ENCODE measurements at places on chromosomes 3 and 15. TPM values are rescaled to one million over a fixed set of nuclear protein-coding genes. Genes with fewer than 3 reads are reported as not detected.

The GOLGA8O gene
- total RNA-seq: 3.3 TPM

GRCh38 chr3:198113206-198114053 is 153.4 kb downstream of the LMLN start:
- no peak for DNase-seq

The GAP43 gene
- total RNA-seq: not detected

GRCh38 chr3:178676942-178677790 is 140.9 kb downstream of the KCNMB2 start:
- DNase-seq: no peak

- no peak for DNase-seq
These were observed 1.3 kb upstream of the MESD start for GRCh38 chr15:80990955-80991354.

DNA sequence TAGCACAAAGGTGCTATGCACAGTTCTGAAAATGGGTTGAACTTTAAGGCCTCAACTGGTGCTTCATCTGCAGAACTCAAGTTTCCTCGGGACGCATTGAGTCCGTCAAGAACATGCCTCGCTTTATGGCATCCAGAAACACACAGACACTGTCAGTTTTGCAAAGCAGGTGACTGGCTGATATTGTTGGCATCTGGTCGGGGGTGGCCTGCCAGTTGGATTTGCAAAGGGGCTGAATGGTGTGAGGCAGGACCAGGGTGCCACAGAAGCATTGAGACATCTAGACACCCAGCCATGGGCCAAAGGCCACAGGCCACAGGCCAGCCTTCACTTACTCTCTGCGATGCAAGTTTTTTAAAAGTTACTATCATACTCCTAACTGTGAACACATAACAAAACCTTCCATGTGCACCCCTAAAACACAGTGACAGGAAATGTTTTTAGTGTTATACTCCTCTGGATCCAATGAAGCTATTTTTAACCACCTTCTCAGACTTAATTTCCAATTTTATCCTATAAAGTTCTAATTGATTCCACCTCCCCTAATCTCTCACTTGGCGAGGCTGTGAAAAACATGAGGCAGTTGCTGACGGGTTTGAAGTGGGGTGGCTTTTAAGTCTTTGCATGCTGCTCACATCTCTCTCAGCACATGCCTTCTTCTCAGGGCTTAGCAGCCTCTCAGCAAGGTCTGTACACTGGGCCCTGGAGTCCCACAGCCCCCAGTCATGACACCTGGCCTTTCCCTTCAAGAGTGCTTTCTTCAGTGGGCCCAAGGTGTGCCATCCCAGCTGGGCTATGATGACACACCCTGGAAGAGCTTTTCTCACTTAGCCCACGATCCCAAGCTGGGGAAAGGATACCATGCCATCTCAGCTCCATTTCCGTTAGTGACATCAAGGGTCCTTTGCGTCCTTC is 38.5 kb upstream of the DUSP7 start:
- no peak for DNase-seq

The ZNF445 gene
- 18.7 TPM for total RNA-seq

DNA sequence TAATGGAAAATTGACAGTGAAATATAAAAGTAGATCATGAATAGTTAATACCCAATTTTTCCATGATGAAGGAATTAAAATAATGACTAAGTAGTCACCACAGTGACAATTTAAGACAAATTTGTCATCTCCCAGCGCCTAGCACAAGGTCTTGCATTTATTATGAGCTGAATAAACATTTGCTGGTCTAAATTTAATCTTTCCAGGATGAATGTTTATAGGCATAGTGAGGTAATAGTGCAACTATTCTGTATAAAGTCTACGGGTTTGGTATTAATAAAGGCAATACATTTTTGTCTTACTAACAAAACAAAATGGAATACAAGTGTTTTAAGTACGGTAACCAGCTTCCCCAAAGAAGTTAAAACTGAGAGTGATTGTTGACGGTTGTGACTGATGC is 209.3 kb downstream of the CD47 start:
- DNase-seq: no peak

- DNase-seq: no peak
These were observed 10.7 kb downstream of the ITGB5 start for GRCh38 chr3:124876401-124876878.

The PSMD6 gene
- total RNA-seq: 137 TPM

- no peak for DNase-seq
These were observed 625.6 kb upstream of the SGO1 start for GRCh38 chr3:20811631-20812030.

DNA sequence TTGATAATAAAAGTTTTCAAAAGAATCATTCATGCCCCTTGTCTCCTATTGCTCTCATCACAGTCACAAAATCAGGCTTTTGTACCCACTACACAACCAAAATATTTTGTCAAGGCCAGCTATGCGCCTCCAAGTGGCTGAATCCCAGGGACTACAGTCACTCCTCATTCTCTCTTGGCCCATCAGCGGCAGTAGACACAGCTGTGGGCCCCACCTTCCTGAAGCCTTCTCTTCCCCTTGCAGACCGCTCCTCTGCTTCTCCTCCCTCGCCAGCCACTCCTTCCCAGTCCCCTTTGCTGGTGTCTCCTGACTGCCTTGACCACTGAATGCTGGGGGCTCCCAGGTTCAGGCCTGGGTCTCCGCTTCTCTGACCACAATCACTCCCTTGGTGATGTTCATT is 52.1 kb downstream of the LSM3 start:
- DNase-seq: no peak

DNA sequence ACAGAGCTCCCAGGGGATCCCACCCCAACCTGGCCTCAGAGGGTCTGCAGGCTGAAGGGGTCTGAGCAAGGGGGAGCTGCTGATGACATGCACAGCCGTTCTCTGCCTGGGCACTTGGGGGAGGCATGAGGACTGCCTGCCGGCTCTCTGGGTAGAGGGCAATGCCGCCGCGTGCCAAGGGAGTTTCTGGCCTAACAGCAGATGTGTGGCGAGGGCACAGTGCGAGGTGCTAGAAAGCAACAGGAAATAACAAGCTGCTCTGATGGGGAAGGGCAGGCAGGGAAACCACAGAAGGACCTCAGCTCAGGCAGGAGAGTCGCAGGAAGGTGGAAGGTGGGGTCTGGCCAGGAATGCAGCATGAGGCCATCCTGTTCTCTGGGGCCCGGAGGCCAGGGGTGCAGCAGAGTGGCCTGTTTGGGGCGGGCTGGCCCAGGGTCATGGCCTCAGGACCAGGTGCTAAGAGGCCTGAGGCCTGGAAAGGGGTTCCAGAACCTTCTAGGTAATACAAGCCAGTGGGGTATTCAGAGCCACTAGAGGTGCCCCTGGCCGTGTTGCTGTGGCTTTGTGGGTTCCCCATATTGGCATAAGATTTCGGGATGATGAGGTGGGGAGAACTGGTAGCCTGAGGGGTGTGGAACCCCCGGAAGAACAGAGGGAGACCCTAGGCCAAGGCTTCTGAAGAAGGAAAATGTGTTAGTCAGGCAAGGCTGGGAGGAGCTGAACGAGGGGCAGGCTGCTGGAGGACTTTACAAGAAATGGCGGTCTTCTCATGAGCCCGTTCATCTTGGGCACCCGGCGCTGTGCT is 41.2 kb downstream of the RGMA start:
- no peak for DNase-seq

The FRMD5 gene
- total RNA-seq: not detected

- DNase-seq: peak; percentile 67
These were observed 35.9 kb downstream of the HMCES start for GRCh38 chr3:129314386-129315222.

Measured in activated T-helper 1 cell treated with anti-CD3 and anti-CD28 coated beads, Interleukin-12 subunit alpha, Interleukin-12 subunit beta, Interleukin-2, Interleukin-4 antibody, amounts not matched to agents 30 ng/mL and 10 ng/mL and 1 ng/mL, durations not matched to agents 14 hours and 24 hours and 36 hours (primary cell).